CD4-positive, alpha-beta T cell (primary cell): ENCODE measurements at places on chromosomes 6 and 20.

- DNase-seq, result no peak
Measured at GRCh38 chr6:138261116-138261780, 43.0 kb upstream of the PBOV1 start.

DNA sequence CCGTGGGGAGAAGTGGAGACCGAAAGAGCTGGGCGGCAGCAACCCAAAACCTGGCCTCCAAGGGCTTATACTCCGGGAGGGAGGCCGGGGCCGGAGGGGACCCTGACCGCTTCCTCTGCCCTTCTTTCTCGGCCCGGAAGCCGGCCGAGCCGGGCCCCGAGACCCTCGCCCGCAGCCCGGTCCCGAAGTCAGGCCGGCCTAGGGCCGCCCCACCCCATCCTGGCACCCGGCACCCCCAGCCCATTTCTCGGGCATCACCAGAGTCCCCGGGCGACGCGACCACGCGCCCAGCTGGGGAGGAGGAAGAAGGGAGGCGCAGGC is 572 bp upstream of the ZDHHC14 start:
- DNase-seq, result no peak

- DNase-seq, result no peak
Measured at GRCh38 chr6:107108201-107108890, 7.0 kb downstream of the BEND3 start.

GRCh38 chr6:118581489-118581959 is 33.4 kb downstream of the PLN start:
- DNase-seq, result no peak

DNA sequence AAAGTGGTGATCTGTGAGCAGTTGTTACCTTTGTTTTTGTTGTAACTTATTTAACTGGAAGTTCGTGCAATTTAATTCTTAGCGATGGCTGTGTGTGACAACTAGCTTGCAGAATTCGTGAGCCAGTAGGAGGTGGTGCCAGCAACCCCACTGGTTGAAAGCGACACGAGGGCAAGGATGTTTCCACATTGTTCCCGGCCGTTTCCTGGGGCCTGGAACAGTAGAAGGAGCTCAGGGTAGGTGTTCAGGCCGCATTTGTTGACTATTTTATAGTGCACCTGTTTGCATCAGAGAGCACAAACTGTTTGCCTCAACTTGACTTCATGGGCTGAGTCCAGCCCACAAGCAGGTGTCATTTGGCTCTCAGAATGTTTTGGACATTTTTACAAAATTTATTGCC is 112.1 kb upstream of the PTPN1 start:
- DNase-seq, result no peak

- DNase-seq, result no peak
Measured at GRCh38 chr6:100506651-100507050, 41.9 kb upstream of the SIM1 start.

DNA sequence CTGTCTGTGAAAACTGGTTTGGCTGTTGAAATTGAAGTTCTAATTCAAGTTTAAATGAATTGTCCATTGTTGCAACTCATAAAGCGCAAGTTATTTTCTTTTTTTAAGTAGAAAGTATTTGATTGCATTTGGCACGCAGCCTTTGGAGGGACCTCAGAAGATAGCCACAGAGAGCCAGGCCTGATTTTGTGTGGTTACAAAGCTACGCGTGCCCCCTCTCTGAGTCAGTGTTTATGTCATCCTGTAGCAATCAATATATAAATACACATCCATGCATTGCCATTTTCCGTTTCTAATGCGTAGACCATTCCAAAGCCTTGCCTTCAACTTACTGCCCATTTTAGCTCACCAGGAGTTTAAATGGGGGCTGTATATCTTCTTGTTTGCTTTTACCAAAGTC is 173.2 kb downstream of the TMEM242 start:
- DNase-seq, result no peak

DNA sequence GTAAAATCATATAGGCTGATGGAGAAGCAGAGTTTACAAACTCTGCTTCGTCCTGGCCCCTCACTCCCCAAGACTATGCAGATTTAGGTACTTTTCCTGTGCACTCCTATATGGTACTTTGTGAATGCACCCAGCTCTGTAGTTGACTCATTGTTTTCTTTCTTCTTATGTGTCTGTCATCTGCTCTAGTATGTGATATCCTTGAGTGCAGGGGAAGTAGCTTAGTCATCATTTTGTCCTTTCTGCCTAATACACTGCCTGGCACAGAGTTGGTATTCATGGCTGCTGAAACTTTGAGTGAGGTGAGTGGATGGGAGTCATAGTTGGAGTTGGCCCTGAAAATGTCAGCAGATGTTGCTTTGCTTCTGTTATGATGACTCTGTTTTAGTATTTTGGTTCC is 222.6 kb downstream of the RNF144B start:
- DNase-seq, result no peak

GRCh38 chr6:15877231-15877630 is 214.4 kb upstream of the DTNBP1 start:
- DNase-seq, result no peak

- DNase-seq, result no peak
Measured at GRCh38 chr20:49392745-49393144, 89.7 kb downstream of the KCNB1 start.

DNA sequence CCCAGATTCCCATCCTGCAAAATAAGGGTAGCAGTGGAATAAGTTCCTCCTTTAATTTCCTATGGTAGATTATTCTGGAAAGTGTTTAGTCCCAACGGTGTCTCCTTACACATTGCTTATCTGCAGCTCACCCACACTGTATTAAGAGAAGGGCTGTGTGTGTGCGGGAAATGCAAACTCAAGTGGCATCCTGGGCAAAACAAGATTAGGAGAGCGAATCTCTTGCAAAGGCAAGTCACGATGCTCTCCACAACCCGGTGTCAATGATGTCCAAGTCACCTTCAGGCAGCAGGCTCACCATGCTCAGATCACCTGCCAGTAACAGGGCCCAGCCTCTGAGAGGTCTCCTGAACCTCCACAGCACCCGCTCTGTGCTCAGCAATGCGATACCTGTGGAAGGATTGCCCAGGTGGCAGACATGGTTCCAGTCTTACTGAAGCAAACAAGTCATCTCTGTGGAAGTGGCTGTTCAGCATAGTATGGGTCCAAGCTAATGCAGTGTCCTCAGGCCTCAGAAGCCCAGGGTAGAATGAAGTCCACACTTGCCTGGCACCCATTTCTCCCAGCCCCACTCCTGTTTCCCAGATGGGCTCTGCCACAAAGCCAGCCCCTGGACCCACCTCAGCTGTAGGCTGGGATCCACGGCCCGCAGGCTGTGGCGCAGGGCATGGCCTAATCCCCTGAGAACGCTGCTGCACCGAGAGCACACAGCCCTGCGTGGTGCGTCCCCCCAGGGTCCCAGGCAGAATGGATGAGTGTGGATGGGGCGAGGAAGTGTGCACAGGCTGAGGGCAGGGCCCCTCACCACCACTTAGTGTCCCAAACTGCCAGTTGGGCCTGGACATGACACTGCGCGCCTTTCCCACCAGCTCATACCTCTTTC is 101.2 kb downstream of the PXDC1 start:
- no peak for DNase-seq

DNA sequence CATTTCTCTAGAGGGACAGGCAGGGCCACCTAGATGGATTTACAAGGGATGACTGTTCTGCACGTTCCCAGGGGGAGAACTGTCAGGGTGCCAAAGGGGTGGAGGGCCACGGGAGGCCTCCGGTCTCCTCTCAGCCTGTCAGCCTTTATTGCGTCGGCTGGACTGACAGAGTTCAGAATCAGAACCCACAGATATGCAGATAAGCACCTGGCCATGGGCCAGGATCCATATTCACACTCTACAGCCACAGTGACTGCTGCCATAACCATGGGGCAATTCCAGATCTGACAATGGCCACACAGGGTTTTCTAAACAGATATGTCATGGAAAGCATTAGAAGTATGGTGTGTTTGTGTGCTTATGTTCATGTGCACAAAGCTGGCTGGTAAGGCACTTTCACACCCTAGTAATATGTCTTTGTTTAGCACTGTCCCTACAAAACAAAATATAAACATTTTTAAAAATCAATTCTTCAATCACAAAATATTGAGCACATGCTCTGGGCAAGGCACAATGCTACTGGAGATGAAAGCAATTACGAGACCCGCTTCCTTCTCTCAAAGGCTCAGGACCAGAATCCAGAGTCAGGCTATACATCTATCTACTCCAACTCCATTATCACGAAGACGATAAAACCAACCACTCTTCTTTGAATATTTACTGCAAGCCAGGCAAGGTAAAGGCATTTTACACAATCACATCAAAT is 29.1 kb downstream of the TRAM2 start:
- no peak for DNase-seq

- DNase-seq, result no peak
Measured at GRCh38 chr20:62299666-62300236, 3.0 kb upstream of the ADRM1 start.

- DNase-seq, result no peak
Measured at GRCh38 chr6:168385858-168386735, 54.9 kb upstream of the SMOC2 start.

DNA sequence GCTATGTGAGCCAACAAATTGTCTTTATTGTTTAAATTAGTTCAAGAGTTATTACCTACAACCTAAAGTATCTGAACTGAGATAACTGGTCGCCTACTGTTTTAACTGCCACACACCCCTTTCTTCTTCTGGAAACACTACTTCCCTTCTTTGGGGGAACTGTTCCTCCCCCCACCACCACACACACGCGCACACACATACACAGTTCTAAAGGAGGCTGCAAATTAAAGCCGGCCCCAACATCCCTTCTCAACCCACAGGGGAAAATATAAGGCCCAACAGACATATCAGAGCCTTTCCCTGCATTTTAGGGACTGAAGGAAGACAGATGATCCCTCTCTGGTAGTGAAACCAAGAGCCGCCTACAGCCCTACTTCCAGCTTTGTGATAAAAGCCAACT is 348.0 kb upstream of the JARID2 start:
- DNase-seq, result no peak

- peak; percentile 61 for DNase-seq
Measured at GRCh38 chr6:31400467-31401289, 2.7 kb upstream of the MICA start.

DNA sequence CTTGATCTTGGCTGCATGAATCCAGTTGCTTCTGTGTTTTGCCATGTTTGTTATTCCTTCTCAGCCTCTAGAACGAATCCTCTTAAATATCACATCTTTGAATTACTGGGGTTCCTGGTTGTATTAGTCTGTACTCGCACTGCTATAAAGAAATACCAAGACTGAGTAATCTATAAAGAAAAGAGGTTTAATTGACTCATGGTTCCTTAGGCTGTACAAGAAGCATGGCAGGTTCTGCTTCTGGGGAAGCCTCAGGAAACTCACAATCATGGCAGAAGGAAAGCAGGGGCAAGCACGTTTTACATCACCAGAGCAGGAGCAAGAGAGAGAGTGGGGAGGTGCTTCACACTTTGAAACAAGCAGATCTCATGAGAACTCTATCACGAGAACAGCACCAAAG is 18.0 kb upstream of the BFSP1 start:
- no peak for DNase-seq

DNA sequence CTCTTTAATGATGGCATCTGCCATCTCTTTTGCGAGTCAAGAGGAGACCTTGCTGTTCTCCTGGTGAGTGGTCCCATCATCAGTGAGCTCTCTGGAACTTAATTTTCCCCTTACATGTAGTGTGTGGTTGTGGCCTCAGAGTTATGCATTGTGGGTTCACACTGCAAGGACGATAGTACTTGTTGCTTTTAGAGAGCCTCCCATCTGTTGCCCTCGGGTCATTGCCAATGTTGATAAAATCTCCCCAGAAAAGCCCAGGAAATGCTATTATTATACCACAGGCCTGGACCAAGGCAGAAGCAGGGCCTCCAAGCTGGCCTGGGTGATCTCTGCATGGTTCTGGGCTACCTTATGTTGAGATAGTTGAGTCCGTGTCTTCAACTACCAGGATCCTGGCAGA is 241.6 kb downstream of the BMP7 start:
- no peak for DNase-seq

DNA sequence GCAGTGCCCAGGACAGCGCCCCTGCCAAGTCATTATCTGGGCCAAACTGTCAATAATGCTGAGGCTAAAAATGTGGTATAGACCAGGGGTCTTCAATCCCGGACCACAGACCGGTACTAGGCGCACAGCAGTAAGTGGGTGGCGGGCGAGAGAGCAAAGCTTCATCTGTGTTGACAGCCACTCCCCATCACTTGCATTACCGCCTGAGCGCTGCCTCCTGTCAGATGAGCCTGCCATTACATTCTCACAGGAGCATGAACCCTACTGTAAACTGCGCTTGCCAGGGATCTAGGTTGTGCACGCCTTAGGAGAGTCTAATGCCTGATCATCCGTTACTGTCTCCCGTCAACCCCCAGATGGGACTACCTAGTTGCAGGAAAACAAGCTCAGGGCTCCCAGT is 91.0 kb downstream of the NFATC2 start:
- DNase-seq, result no peak

- no peak for DNase-seq
Measured at GRCh38 chr6:143034689-143035334, 25.9 kb upstream of the AIG1 start.

GRCh38 chr6:29967379-29968010 is 25.2 kb downstream of the HLA-A start:
- DNase-seq, result no peak

- no peak for DNase-seq
Measured at GRCh38 chr6:14453712-14454472, 336.3 kb downstream of the CD83 start.

GRCh38 chr20:21052241-21052640 is 53.9 kb downstream of the LINC00237 start:
- no peak for DNase-seq

- DNase-seq, result no peak
Measured at GRCh38 chr20:56391596-56392131, 351 bp downstream of the AURKA start.

DNA sequence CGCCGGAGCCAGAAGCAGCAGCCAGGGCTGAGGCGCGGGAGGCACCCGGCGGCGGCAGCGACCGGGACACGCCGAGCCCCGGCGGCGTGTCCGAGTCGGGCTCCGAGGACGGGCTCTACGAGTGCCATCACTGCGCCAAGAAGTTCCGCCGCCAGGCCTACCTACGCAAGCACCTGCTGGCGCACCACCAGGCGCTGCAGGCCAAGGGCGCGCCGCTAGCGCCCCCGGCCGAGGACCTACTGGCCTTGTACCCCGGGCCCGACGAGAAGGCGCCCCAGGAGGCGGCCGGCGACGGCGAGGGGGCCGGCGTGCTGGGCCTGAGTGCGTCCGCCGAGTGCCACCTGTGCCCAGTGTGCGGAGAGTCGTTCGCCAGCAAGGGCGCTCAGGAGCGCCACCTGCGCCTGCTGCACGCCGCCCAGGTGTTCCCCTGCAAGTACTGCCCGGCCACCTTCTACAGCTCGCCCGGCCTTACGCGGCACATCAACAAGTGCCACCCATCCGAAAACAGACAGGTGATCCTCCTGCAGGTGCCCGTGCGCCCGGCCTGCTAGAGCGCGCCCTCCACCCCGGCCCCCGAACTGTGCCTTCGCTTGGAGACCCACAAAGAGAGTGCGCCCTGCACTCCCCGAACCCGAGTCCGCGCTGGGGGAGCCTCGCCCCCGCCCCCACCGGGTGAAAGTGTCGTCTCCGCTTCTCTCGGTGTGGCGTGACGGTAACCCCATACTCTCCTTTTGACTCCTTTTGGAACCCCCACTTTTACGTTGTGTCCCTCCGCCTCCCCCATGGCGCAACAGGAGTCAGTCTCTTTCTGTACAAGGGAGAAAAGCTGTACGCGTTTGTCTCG is 1.6 kb downstream of the INSM1 start:
- DNase-seq, result no peak
